ENCODE measurements at places on chromosomes 4 and X.

GRCh38 chrX:288561-288991 is 7.4 kb downstream of the PLCXD1 start:
- no peak for DNase-seq

GRCh38 chr4:184635381-184635780 is 13.9 kb downstream of the CASP3 start:
- DNase-seq, result no peak

DNA sequence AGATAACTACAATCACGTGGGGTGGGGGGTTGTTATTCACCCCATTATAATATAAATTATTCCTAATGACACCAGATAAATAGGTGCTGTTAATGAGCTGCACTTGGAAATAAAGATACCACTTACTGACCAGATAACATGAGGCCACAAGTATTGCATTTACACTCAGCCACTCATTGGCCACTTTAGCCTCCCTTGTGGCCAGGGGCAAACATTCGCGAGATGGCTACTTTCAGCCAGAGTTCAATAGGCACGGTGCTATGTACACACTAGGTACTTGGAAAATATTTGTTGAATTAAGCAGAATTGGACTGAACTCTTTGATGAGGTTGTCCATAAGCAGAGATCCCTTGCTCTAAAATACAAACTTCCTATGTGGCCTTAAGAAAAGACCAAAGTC is 713.7 kb upstream of the TENM3 start:
- no peak for DNase-seq

DNA sequence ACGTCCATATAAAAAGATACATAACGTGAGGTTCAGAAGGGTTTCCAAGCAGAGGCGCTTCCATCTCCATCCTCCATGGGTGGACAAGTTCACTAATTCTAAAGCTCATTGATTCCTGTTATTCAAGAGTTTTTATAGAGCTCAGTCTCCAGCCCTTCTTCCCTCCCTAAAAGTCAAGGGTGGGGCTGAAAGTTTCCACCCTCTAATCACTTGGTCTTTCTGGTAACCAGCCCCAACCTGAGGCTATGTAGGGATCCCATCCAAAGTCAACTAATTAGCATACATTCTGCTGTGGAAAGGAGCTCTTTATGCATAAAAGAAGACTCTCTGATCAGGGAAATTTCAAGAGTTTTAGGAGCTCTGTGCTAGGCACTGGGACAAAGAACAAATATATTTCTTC is 46.9 kb upstream of the VEGFC start:
- DNase-seq, result no peak

- no peak for DNase-seq
These were observed 601 bp upstream of the FGFBP2 start for GRCh38 chr4:15963576-15963975.

DNA sequence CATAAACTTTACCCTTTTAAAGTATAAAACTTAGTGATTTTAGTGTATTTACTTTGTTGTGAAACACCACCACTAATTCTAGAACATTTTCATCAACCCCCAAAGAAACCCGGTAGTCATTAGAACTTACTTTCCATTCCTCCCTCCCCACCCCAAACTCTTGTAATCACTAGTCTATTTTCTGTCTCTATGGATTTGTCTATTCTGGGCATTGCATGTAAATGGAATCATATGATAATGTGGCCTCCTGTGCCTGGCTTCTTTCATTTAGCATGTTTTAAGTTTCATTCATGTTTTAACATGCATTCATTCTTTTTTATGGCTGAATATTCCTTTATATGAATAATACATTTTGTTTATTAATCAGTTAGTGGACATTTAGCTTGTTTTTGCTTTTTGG is 27.8 kb downstream of the BMP2K start:
- DNase-seq, result no peak

DNA sequence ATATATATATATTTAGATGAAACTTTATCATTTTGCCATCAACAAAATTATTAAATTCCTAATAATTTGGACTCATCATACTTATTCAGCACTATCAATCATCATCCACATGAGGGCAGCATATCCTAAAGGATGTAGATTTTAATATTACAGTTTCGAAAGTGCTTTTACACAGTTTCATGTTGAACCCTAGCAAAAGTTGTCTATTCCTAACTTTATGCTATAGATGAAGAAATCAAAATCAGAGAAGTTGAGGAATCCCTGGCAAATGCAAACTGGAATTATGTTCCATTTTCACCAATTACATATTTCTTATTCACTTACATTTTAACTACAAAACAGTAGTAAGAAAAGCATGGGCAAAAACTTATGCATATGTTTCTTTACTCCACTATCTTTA is 36.6 kb upstream of the UGT2A1 start:
- peak; percentile 77 for DNase-seq

- no peak for DNase-seq
These were observed 37.0 kb upstream of the CWH43 start for GRCh38 chr4:48949086-48949485.

GRCh38 chrX:72470532-72471223 is 102.0 kb downstream of the HDAC8 start:
- DNase-seq, result no peak

- peak; percentile 21 for DNase-seq
These were observed 151.3 kb downstream of the USP46 start for GRCh38 chr4:52507774-52508173.

DNA sequence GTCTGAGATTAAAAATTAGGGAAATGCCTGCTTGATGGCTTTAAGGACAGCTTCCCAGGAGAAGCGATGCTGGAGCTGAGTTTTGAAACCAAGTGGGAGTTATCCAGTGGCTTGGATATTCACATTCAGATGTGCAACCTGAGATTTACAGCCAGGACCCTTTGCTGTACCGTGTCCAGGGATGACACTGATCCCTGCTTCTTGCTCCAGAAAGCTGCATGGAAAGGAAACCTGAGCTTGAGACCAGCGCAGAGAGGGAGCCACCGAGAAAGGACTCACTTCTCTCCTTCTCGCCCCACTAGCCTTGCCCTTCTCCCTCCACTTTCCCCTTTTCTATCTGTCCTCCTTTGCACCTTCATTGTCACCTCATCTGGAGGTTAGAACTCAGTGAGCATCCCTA is 254.5 kb upstream of the PPARGC1A start:
- DNase-seq, result no peak

GRCh38 chr4:8340781-8341241 is 71.3 kb downstream of the HTRA3 start:
- peak; percentile 93 for DNase-seq

DNA sequence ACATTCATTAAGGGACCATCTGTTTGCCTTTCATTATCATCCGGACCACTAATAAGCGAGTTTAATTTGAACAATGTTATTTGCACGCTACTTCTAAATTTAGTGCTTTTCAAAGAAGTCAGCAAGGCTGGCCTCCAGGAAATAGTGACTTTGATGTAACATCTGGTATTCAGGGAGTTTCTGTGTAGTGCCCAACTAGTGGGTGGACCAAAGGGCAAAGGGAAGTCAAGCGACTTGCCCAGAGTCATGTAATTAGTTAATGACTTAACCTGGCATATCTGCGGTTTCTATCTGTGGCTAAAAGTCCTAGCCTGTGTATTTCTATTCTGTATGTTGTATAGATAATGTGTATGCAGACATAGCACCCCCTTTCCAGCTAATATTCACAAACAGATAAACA is 56.3 kb upstream of the LCORL start:
- DNase-seq, result no peak

DNA sequence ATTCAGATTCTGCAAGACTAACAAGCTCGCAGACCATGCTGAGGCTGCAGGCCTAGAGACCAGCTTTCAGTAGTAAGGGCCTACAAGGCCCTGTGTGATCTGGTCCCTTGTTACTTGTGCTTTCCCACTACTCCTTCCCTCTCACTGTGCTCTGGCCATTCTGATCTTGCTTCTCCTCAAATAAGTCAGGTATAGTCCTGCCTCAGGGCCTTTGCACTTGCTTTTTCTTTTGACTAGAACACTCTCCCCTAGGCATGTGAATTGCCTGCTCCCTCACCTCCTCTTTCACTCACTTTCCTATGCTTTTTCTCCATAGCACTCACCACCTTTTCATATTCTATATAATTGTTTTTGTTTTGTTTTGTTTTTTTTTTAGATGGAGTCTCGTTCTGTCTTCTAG is 22.2 kb downstream of the AKAP14 start:
- no peak for DNase-seq

GRCh38 chr4:142405695-142406498 is 440.2 kb downstream of the INPP4B start:
- DNase-seq, result peak; percentile 43

DNA sequence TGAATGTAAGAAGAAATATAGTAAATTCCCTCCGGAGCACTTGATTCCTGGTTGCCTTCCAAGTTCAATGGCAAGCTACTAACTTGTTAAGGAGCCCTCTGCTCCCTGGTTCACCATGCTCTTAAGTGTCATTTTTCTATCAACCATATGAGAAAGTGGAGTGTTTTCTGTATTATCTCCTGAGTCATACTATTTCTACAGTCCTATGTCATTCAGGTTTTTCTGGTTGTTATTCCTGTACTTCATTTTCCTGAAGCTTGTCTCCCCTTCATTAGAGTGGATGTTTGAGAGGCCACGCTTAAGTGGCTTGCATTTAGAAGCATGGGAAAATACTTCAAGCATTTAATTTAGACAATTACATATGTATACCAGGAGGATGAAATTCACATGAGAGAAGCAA is 14.7 kb upstream of the EPGN start:
- peak; percentile 11 for DNase-seq

DNA sequence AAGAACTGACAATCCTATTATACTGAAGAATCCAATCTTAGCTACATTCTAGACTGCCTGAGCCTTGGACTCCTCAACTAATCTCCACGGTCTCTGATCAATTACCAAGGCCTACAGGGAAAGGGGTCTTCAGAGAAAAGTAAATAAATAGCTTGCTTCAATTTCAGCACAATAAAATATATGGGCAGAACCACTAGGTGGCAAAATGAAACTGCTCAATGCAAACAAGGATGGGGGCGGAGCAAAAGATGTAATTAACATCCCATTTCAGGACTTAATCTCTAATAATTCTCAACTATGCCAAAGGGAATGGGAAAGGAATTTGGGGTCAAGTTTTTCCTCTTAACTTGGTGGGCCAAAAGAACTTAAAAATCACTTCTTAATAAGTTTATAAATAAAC is 78.4 kb upstream of the MAP3K15 start:
- DNase-seq, result peak; percentile 54

DNA sequence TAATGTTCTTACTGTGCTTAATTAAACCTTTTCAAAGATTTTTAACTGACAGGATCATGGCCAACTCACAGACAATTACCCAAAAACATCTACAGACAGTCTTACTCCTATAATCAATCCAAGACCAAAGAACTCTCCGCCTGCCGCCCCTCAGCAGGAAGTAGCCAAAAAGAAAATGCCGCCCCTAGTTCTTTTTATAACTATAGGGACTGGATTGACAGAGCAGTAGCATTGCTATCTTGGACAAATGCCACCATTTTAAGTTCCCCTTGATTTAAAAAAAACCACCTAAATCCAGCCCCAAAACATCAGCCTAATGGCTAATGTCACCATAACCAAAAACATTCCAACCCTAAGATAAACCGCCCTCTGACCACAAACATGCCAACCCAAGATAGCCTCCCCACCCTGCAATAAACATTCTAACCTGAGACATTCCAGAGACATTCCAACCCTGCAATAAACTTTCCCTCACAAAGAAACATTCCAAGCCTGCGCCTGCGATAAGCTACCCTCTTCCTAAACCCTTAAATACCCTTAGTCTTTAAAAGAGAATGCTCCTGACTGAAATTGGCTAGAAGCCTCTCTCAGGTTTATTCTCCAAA is 77.0 kb downstream of the COQ2 start:
- no peak for DNase-seq
